ENCODE measurements at places on chromosomes 4 and X.
A peak's percentile ranks its signal among the peaks of the same experiment; 100 is the strongest.

GRCh38 chr4:67558493-67558892 lies at the start of gene STAP1:
TSS of gene STAP1 (plus strand) at chr4:67558727. CDS start at chr4:67558810, 83 bp downstream.
- DNase-seq, result no peak

DNA sequence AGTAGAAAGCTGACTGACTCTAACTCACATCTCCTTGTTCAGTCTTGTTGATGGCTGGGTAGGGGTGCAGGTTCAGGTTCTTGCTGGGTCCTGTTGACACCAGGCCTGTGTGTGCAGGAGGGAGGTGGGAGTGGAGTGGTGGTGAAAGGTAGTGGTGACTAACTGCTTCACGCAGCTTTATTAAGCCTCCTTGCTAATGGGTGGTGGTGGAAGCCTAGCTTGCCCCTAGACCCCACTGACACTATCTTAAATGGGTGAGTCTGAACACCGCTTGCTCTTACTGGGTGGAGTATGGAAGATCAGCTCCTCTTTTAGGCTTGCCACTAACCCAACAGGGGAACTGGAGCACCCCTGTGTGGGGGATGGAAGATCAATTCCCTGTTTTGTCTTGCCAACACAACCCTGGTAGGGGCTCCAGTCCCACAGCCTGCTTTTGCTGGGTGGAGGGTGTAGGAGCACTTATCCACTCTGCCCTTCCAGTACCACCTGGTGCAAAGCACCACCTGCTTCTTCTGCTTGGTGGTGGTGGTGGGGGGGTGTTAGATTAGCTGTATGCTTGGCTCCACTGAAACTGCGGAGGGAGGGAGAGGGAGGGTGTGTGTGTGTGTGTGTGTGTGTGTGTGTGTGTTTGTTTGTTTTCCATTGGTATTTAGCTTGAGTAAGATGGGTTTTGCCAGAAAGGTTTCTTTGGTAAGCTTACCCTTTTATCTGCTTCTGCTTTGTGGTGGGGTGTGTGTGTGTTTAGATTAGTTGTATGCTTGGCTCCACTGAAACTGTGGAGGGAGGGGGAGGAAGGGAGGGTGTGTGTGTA lies 25.6 kb downstream of the KDM6A start:
- no peak for DNase-seq

- DNase-seq, result no peak
Measured at GRCh38 chr4:112513971-112514646, 1.9 kb downstream of the NEUROG2 start.

GRCh38 chr4:70681704-70682103 lies 6.6 kb upstream of the UTP3 start:
- DNase-seq, result no peak

DNA sequence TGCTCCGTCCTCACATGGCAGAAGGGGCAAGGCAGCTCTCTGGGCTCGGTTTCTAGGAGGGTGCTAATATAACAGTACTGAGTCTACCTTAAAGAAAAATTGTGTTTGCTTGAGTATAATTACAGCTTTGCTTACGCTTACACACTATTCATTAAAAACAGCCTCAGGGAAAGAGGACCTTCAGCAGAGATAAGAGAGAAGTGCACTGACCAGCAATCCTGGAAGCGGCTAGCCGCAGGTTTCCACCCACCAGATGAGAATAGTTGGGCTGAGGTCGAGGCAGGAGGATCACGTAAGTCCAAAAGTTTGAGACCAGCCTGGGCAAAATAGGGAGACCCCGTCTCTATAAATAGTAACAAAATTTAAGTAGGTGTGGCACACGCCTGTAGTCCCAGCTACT lies 15.2 kb upstream of the MRFAP1 start:
- no peak for DNase-seq

DNA sequence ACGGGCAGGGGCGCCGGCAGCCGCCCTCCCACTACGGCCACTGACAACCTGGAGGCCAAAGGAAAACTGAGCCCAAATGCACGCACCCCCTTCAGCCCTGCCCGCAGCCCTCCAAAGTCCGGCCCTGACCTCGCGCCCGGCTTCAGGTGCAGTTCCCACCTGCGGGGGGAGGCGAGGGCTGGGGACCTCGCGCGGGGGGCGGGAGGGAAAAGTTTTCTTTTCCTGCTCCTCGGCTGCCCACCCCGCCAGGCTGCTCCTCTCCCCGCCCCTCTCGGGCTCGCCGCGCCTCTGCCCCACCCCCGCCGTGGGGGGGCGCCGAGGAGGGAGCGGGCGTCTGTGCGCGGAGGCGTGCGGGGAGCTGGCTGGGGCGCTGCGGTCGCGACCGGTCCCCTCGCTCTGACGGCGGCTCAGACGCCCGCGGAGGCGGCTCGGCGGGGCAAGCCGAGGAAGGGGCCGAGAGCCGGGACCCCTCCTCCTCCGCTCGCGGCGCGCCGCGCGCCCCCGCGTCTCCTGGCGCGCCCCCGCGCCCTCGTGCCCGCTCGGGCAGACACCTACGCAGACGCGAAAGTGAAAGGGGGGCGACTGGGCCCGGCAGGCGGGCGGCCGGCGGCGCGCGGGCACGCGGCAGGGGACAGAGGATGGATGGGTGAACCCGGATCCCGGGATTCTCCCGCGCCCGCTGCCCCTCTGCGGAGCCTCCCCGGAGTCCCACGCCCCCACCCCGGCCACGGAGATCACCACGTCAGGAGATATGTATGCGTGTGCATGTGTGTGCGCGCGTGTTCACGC lies 3.1 kb upstream of the NR3C2 start:
- DNase-seq, result peak; percentile 50

DNA sequence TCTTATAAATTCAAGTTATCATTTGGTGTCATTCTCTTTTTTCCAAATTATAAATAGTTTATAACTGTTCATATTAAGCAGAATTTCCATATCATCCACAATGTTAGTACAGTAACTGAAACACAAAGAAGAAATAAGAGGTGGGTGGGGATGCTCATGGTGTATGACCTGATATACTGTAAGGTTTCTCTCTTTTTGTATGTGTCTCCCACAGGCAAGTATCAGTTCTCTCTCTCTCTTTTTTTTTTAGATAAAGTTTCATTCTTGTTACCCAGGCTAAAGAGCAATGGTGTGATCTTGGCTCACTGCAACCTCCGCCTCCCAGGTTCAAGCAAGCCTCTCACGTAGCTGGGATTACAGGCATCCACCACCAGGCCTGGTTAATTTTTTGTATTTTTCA lies 43.7 kb upstream of the UGT2A3 start:
- no peak for DNase-seq

DNA sequence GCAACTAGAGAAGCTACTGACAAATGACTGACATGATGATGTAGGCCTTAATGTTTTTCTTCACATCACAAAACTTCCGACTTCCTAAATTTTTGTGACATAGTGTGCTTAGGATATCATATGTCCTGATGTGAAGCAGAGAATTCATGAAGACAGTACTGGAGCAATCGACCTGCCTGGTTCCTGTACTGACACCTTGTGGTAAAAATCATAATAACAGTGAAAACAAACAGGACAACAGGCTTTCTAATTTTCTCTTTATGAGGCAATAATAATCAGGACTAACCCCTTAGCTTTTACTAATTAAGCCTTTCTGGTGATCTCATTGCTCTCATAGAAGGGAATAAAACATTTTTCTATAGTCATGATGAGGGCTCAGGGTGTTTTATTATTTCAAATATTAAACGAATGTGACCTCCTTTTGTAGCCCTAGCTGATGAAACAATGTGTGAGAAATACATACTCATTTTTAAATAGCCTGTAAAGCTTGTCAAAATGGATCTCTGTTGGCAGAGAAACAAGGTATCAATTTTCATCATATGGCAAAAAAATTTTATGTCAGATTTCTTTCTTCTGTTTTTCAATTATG lies 158.4 kb downstream of the TENT5D start:
- DNase-seq, result no peak

DNA sequence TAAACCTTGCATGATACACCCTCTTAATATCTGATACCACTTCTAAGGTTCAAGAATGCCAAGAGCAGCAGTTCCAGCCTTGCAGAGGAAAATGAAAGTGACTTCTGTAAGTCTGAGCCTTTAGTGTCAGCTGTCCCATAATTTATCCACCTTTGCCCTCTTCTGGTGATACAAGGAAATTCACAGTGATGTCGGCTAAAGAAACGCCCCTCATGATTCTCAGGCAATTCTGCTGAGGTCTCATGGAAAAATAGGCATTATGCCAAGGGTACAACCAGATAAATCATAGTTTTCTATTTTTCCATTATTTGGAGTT lies 172.2 kb upstream of the CXCL13 start:
- no peak for DNase-seq

DNA sequence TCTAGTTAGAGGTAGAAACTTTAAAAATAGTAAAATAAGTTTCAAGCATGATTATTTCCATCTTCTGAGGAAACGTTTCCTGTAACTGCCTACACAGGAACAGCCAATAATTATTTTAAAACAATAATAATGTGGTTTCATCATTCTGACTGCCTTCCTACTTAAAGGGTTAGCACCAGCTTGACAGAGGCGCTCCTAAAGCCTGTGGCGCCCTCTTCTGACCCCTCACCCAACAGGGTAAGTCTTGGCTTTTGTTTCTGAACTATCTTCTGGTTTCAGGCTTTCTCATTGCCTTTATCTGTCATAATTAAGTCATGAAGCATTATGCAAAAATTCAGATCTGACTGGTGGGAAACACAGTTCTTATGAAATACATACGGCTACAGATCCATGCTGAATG lies 96.7 kb downstream of the ITM2A start:
- peak; percentile 59 for DNase-seq

DNA sequence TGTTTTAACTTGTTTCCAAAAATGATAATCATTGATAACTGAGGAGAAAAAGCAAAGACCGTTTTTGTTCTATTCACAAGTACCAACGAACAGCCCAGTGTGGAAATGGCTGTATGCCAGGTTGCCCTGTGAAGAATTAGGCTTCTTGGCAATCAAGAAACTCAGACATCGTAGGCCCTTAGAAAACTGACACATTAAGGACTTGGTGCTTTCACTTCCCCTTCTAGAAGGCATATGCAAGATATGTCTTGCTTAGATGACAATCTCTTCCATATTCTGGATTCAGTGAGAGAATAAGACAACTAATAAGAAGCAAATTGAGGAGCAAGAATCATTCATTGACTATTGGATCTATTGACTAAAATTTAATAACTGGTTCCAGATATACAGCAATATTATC lies 56.6 kb downstream of the ANAPC10 start:
- no peak for DNase-seq

GRCh38 chr4:2832309-2832980 lies 11.2 kb upstream of the ADD1 start:
- no peak for DNase-seq
